ENCODE measurements at places on chromosomes 16 and 17. TPM values are rescaled to one million over a fixed set of nuclear protein-coding genes. Genes with fewer than 3 reads are reported as not detected.

PABPN1L gene
- not detected for polyA plus RNA-seq

CLDN6 gene
- polyA plus RNA-seq = not detected

PIGW gene
- 4.2 TPM for polyA plus RNA-seq

CNGB1 gene
- polyA plus RNA-seq = 0.07 TPM

CARD14 gene
- 1.6 TPM for polyA plus RNA-seq

FBXW10 gene
- polyA plus RNA-seq = 0.25 TPM

GRIN2A gene
- polyA plus RNA-seq = 0.01 TPM

TMEM238L gene
- 0.26 TPM for polyA plus RNA-seq

GAS2L2 gene
- 0.02 TPM for polyA plus RNA-seq

TSPAN10 gene
- polyA plus RNA-seq = 1.3 TPM

GAST gene
- 0.87 TPM for polyA plus RNA-seq

MILR1 gene
- polyA plus RNA-seq = not detected

ATAD5 gene
- 0.50 TPM for polyA plus RNA-seq

CLEC10A gene
- polyA plus RNA-seq = not detected

MYADML2 gene
- not detected for polyA plus RNA-seq

DLX4 gene
- 0.22 TPM for polyA plus RNA-seq

SLC5A11 gene
- polyA plus RNA-seq = 0.07 TPM

ITGAX gene
- 0.11 TPM for polyA plus RNA-seq

CTF1 gene
- polyA plus RNA-seq = 2.6 TPM

MEIOC gene
- 0.04 TPM for polyA plus RNA-seq

CAPNS2 gene
- 70.5 TPM for polyA plus RNA-seq

Data from keratinocyte (primary cell).